ENCODE measurements at places on chromosomes 2 and 18.

DNA sequence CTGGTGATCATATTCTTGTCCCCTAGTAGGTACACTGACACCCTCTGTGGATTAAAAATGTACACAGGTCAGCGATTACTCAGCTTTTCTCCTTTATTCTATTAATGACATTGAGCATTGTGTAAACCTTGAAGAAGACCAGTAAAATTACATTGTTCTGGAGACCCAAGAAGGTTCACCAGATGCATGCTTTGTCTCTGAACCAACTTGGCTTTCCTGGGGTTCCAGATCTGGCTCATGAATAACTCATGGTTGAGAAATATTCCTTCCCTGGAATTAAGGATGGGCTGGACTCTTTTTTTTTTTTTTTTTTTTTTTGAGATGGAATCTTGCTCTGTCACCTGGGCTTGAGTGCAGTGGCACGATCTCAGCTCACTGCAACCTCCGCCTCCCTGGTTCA is 11.9 kb downstream of the LBH start:
- no peak for DNase-seq

DNA sequence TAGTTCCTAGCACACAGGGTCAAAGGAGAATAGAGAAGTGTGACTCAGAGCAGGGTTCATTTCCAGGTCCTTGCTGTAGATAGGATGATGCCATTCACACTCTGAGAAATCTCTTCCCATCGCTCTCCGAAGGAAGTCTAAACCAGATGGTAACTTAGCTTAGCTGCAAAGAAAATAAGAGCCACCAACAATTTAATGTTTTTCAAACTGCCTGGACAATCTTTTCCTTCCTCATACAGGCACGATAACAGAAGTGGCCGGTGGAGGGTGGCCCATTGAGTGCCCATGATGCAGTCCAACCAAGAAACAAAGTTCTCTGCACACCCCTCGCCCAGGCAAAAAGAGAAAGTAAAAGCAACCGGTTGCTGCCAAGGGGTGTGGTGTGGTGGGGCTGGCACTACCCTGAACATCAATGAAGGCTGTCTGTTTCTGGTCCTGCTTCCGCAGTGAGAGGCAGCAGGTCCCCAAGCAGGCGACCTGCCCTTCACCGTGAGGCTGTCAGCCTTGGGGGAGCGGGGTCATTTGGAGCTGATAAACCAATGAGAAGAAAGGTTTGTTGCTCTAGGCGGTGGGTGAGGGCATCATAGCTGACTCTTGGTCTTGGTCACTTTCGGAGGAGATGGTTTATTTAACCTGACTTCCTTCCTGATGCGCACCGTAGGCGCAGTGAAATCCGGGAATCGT is 105.6 kb upstream of the CD302 start:
- peak; percentile 58 for DNase-seq

GRCh38 chr18:74420481-74420880 is 36.6 kb downstream of the DIPK1C start:
- no peak for DNase-seq

- DNase-seq = no peak
Measured at GRCh38 chr2:215010390-215010789, 128.0 kb downstream of the ABCA12 start.

DNA sequence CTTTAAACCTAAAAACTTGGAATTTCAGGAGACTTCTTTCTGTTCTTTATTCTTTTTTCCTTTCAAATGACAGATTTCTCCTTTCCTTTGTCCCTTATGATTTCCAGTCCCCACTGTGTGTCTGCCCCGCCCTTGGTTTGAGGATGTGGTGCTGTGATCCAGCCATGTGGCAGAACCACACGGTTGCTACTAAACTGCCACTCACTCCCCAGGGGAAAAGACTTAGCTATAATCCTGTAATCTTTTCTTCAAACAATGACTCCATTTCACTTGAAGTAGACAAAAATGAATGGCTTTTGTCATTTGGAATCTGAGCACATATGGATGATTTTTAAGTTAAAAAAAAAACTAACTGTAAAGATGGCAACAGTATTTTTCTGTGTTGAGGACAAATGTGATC is 76.2 kb upstream of the STAM2 start:
- DNase-seq = no peak

DNA sequence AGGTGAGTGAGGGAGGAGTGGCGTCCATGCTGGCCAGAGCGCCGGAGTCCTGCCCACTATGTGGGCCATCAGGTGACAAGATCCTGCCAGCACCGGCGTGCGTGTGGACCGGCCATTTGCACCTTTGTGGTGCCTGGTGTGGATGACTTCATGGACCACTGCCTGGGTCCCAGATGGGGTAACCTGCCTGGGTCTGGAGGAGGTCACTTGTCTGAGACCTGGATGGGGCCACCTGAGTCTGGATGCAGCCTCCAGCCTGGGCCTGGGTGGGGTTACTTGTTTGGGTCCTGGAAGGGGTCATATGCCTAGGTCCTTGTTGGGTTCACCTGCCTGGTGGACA is 299.6 kb downstream of the NDUFA10 start:
- DNase-seq = no peak

DNA sequence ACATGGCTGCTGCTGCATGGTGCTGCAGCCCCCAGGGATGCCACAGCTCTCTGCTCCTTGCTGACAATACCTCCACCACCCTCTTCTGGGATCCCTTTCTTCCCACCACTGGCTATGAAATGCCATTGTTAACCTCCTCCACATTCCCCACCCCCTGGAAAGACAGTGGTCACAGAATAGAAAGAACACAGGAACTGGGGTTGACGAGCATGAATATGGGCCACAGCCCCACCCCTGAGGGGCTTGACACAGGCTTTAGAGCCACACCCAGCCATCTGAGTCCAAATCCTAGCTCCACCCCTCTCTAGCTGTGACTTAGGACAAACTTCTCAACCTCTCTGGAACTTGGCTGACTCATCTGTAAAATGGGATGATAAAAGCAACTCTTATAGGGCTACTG is 47.3 kb downstream of the TMEM163 start:
- DNase-seq = no peak

GRCh38 chr2:38207168-38207567 is 131.2 kb upstream of the CYP1B1 start:
- DNase-seq = no peak

DNA sequence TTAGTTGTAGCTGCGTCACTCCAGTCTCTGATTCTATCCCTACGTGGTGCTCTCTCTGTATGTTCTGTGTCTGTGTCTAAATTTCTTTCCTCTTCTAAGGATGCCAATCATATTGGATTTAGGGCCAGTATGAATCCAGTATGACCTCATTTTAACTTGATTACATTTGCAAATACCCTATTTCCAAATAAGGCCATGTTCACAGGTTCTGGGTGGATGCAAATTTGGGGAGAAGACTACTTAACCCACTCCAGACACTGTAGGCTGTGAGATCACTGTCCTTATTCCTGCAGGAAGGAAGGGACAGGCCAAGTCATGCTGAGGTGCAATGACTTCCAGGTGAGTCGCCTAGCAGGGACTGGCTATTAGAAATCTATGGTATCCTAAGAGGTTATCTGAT is 272.2 kb downstream of the CELF4 start:
- DNase-seq = no peak

GRCh38 chr2:231679908-231680284 is 28.4 kb upstream of the PTMA start:
- DNase-seq = no peak

GRCh38 chr2:70098032-70098431 is 10.8 kb downstream of the PCBP1 start:
- DNase-seq = no peak
